ENCODE measurements at places on chromosomes 3 and 15.

DNA sequence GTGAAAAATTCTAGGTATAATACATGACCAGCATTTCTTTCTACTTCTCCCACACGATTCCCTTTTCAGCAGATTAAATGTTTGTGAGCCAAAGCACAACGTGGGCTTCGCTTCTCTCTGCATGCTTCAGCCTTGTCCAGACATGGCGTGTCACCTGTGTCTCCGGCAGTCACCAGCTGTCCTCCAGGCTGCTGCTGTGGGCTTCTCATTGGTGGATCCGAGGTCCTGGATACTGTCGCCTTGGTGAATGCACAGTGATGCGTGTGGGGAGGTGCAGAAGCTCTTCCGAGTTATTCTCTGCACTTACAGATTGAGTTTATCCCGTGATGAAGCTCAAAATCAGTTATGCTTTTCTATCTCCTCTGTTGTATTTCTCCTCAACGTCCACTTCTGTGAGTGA lies 23.0 kb upstream of the GOLGA8J start:
- DNase-seq, result no peak

- no peak for DNase-seq
Measured at GRCh38 chr15:76098685-76099084, 38.9 kb downstream of the TMEM266 start.

- no peak for DNase-seq
Measured at GRCh38 chr3:63493101-63493500, 159.4 kb upstream of the SNTN start.

DNA sequence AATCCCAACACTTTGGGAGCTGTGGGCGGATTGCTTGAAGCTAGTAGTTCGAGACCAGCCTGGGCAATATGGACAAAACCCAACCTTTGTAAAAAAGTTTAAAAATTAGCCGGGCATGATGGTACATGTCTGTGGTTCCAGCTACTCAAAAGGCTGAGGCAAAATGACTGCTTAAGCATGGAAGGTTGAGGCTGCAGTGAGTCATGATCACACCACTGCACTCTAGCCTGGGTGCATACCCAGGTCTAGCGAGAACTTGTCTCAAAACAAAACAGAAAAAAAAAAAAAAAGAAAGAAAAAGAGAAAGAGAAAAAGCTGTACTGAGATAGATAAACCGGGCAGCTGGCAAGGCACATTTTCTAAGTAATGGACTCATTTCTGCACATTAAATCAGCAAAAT lies 10.6 kb downstream of the ARPP19 start:
- no peak for DNase-seq

DNA sequence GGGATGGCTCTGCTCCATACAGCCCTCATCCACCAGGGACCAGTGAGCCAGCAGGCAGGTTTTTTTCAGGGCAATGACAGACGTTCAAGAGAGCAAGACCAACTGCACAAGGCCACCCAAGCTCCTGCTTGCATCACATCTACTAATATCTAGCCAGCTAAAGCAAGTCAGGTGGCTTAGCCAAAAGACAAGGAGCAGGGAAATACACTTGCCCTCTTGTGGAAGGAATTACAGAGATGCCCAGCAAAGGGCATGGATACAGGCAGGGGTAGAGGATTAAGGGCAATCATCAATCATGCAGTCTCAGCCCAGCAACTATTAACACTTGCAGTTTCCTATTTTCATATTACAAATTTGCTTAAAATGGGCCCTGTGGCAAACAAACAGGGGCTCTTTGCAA lies 81.5 kb upstream of the NTRK3 start:
- DNase-seq, result no peak

GRCh38 chr3:172607305-172608121 lies 84.3 kb upstream of the TNFSF10 start:
- no peak for DNase-seq

- DNase-seq, result no peak
Measured at GRCh38 chr3:77242371-77242770, 202.5 kb downstream of the ROBO2 start.

DNA sequence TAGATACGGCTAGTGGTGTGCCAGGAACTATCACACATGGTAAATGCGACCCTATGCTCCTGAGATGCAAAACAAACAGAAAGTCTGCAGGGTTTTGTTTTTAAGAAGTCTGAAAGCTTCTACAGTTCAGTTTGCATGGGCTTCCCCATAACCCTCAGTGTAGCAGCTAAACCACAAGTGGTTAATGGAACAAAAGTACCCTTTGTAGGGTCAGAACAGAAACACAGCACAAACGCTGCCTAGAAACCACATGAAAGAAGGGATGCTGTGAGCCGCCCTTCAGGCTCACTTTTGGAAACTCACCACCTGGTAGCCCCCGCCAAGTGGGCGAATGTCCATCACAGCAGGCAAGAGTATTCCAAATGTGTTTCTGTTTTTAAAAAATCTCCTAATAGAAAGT lies 46.2 kb downstream of the CTDSPL start:
- no peak for DNase-seq

DNA sequence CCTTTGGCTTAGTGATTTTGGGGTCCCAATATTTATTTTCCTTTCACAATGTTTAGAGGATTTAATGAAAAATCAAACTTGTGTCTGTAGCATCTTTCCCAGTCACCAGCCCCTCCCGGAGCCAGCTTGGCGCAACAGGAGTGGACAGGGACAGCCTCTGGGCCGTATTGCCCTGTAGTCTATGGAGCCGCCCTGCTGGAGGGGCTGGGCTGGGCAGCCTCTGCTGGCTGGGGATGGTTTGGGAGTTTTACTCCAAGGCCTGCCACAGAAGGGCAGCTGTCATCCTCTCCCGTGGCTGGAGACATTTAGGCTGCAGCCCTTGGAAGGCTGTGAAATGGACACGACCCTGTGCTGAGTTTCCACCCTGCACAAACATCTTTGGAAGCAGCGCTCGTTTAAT lies 89.4 kb upstream of the RGMA start:
- no peak for DNase-seq

DNA sequence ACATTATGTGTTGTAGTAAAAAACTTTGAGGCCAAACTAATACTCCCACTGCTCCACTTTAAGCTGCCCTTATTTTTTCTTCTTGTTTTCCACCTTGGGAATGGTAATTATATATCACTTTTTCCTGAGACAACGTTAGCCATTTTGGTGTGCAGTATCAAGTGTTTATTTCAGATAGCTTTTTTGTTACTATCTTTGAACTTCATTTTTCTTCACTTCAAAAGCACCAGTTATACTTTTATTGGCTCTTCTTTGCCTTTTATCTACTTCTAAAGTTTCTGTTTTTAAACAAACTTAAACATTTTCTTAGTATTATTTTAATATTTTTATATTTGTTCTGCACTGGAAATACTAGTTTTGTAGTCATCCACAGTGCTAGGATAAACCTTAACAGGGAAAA lies 6.5 kb downstream of the TOPAZ1 start:
- DNase-seq, result no peak

GRCh38 chr3:186583831-186584230 lies 13.3 kb downstream of the DNAJB11 start:
- no peak for DNase-seq

DNA sequence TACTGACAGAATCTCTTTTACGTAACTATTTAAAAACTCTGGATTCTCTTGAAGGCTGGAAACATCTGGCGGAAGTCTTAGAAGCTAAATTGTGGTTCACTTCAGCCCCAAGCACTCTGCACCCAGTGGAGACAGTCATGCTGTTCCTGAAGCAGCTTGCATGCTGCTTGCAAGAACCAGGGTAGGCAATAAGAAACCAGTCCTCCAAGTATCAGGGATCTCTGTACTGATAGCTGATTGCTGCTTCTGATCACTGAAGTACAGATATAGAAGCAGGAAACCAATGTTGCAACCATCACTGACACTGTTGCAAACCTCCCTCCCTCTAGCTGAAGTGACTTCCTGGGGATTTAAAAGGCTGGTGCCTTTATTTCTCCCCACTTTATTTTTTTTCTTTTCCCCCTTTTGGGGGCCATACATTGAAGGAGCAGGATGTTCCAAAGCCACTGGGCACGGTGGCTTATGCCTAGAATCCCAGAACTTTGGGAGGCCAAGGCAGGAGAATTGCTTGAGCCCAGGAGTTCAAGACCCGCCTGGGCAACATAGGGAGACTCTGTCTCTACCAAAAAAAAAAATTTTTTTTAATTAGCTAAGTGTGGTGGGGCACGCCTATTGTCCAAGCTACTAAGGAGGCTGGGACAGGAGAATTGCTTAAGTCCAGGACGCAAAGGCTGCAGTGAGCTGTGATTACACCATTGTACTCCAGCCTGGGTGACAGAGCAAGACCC lies 15.3 kb downstream of the SPCS1 start:
- no peak for DNase-seq

DNA sequence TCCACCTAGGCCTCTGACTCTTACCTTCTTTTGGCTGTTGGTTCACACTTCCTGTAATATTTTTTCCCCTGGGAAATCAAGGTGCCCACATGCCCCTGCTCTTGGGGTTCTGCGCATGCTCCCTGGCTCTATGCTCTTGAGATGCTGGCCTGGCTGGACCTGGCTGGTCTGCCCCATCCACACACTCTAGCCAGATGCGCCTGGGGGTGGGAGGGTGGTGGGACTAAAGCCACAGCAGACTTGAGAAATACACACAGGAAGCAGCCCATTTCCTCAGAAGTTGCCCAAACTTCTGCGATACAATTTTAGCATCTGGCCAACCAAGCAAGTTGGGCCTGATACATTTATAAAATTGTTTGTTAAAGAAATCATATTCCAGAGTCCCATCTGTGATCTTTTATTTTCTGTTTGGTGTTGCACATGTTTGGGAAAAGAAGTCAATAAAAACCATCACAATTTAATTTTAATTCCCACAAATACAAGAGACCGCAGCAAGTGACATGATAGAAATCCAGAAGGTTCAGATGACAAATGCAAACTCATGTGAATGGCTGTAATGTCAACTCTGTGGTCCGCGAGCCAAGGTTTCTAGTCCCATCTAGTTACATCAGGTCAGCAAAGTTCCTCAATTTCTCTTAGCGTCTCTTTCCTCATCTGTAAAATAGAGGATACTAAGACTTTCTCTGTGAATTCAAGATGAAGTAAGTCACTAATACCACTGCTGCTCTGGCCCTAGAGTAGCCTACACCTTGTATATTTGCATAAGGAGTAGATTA lies 55.9 kb upstream of the MEF2A start:
- DNase-seq, result no peak

- no peak for DNase-seq
Measured at GRCh38 chr15:80350941-80351610, 53.1 kb upstream of the ARNT2 start.

GRCh38 chr15:33960549-33960935 lies 7.8 kb upstream of the CHRM5 start:
- DNase-seq, result no peak

All from T follicular helper cell (primary cell).